CD8-positive, alpha-beta T cell (primary cell): ENCODE measurements at places on chromosomes 3 and 15.

GRCh38 chr3:163016251-163016650, 1519.6 kb downstream of the OTOL1 start:
- DNase-seq: no peak

DNA sequence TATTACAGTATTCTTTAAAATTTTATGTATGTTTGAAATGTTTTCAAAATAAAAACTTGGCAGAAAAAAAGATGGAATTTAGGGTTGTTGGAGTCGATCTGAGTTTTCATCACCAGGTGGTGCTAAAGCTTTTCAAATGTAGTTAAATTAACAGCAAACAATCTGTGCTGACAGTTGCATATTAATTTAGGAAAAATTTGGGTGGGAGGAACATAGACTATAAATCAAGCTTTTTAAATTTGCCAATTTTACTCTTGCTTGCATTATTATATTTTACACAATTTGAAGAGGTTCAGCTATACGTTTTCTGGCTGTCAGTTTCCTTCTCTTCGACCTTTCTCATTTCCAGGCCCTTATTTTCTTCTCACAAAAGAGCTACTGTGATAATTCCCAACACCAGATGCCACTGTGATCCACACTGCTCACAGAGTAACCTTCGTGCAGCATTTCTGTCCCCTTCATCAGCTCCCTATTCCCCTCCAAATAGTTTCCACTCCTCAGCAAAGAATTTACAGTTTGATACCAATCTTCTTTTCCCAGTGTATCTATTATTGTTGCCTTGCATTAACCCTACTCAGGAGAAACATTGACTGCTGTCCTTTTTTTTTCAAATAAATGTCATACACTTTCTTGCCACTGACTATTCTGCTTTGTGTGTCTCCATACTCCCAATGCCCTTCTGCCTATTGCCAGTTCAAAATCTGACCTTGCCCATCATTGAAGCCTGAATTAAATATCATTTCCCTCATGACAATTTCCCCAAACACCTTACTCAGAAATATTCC, 53.4 kb upstream of the EIF5A2 start:
- DNase-seq: no peak

DNA sequence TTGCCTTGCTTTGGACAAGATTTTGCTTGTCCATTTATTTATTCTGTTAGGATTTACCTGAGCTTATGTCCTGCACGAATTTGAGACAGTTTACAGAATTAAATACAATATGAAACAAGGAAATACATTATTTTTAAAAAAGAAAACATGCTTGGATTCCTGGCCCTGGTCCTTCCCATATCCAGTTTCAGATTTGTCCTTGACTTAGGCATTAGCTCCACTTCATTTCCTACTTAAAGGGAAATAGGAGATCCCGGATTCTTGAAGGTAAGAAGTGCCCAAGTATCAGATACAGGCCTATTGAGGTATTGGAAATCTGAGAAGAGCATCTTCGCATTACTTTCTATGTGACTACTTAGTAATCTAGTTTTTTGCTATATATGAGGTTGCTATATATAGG, 672.0 kb downstream of the SI start:
- DNase-seq: no peak

GRCh38 chr15:61584410-61584809, 355.3 kb upstream of the RORA start:
- no peak for DNase-seq

DNA sequence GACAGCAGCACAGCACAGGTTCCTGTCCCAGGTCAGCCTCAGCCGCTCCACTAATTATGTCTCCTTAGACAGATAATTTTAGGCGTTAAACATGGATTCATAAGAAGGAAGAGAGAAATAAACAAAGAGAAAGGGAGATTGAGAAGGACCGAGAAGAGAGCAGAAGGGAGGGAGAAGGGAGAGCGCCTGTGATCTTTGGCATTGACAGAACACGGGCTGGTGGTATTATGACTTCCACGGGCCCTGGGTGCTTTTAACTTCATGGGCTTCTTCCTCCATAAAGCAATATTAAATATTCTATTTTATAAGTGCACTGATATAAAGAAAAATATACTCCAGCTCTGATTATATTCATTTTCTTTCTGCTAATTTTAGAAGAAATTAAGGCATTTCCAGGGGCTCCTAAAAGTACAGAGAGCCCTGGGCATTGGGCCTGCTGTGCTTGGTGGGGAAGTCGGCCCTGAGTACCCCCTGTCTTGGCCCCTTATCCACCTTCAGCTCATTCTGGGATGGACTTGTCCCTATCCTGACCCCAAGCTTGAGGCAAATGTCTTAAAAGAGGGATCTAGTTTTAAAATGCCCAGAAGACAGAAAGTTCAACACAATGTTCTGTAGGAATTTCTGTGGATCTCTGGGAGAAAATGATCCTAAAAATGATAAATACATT, 135.3 kb downstream of the MEX3B start:
- DNase-seq: no peak
